ENCODE measurements at places on chromosomes 5 and 9. TPM values are rescaled to one million over a fixed set of nuclear protein-coding genes. Genes with fewer than 3 reads are reported as not detected.

Gene WWC1
- total RNA-seq, result 70.1 TPM

Gene SLC34A3
- total RNA-seq, result not detected

GRCh38 chr5:143113461-143113860 is 290.0 kb downstream of the NR3C1 start:
- DNase-seq, result no peak

DNA sequence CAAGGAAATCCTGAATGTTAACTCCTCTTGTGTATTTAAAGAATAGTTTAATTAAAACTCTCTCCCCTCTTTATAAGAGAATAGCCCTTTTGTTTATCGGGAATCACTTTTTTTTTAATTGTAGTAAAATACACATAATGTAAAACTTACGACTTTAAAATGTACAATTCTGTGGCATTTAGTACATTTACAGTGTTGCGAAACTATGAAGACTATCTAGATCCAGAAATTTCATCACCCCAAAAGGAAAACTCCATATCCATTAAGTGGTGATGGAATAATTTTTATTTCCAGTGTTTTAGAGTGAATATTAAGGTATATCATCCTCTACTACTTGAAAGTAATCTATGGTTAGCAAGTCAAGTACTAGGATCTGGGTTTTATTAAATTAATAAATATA is 36.8 kb downstream of the KDM3B start:
- no peak for DNase-seq

GRCh38 chr9:138073408-138073807 is 195.8 kb downstream of the CACNA1B start:
- no peak for DNase-seq

GRCh38 chr9:94872891-94873511 is 146.5 kb downstream of the AOPEP start:
- DNase-seq, result no peak

DNA sequence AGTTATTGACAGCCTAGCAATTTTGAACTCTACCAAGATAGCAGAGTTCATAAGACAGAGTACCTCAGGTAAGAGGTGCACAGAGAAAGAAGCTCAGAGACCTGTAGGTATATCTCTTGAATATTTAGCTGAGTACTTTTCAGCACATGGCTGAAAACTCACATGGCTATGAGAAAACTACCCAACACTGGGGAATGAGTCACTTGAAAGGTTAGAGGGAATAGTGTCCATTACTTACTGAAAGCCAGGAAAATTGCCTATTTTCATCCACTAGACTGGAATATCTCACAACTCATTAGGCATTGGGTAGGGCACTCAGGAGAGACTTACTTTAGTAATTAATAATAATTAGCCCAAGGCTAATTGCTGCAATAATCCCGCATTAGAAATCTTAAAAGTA is 8.3 kb downstream of the TSLP start:
- DNase-seq, result no peak

Gene MEGF10
- not detected for total RNA-seq

DNA sequence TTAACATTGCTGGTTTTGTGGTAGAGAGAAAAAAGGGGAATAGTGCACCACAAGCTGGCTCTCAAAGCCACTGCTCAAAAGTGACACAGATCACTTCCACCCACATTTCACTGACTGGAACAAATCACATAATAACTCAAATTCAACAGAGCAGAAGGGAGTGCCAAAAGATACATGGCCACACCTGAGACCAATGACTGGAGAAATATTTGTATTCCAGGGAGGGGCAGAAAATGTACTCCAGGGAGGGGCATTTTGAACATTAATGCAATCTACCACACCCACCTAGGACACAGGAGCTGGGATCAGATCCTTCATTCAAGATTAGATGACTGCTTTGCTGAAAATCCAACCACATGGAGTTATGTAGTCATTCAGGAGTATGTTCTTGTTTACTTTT is 44.8 kb upstream of the ALDOB start:
- DNase-seq, result no peak

DNA sequence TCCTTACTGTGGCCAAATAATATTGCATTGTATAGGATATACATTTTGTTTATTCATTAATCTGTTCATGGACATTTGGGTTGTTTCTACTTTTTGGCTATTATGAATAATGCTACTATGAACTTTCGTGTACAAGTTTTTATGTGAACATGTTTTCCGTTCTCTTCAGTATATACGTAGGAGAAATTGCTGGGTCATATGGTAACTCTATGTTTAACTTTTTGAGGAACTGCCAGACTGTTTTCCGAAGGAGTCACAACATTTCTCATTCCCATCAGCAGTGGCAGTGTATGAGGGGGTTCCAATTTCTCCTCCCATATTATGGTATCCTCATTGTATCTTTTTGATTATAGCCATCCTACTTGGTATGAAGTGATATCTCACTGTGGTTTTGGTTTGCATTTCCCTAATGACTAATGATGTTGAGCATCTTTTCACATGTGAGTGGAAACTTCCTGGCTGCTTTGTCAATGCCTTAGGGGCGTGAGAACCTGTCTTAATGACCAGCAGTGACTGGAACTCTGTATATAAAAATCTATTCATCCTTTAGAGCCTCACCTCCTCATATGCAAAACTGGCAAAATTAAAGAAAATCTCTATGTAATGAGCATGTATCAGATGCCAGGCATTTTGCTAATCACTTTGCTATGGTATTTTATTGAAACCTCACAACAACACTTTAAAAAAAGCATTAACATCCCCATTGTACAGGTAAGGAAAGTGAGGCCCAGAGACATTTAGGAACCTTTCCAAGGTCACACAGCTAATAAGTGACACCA is 47.8 kb upstream of the TGFBR1 start:
- no peak for DNase-seq

DNA sequence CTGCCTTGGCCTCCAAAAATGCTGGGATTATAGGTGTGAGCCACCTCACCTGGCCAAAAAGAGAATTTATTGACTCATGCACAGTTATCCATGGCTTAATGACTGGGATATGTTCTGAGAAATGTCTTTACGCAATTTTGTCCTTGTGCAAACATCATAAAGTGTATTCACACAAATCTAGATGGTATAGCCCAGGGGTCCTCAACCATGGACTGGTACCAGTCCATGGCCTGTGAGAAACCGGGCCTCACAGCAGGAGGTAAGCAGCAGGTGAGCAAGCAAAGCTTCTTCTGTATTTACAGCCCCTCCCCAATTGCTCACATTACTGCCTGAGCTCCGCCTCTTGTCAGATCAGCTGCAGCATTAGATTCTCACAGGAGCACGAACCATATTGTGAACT is 12.4 kb upstream of the SIL1 start:
- DNase-seq, result no peak

- DNase-seq, result no peak
These were observed 699.9 kb downstream of the MTRR start for GRCh38 chr5:8568858-8569257.

DNA sequence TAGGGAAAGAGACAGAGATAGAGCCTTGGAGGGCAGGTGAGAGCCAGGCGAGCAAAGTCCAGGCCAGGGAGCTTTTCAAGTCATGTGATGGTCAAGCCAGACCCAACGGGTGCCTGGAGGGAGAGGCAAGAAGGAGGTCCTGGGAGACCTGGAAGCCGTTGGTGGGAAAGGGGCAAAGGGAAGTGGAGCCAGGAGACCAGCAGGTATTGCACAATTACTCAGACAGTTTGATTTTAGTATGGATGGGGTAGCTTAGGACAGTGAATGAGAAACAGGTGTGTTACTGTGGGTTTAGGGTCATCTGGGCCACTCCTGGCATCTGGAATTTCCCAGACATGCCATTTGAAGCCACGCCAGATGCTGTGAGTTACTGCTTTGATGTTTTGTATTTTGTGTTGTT is 5.1 kb downstream of the SECISBP2 start:
- no peak for DNase-seq

GRCh38 chr9:128802482-128802881 is 15.4 kb downstream of the TBC1D13 start:
- no peak for DNase-seq

DNA sequence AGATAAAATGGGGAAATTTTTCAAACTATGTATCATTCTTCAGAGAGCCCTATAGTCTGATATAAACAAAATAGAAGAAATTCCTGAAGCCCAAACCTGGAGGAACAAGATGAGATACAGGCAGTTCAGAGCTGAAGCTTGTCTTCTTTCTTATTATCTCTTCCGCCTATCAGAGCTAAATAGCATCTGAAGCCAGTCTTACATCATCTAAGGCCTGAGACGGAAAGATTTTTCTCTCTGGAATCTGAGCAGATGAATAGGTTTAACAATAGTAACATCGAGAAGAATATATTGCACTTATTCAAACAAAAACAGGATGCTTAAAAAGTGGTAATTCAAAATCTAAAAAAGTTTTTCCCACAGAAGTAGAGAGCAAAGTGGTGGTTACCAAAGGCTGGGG is 59.8 kb downstream of the LPAR1 start:
- no peak for DNase-seq

Gene PCDHA9
- total RNA-seq, result not detected

DNA sequence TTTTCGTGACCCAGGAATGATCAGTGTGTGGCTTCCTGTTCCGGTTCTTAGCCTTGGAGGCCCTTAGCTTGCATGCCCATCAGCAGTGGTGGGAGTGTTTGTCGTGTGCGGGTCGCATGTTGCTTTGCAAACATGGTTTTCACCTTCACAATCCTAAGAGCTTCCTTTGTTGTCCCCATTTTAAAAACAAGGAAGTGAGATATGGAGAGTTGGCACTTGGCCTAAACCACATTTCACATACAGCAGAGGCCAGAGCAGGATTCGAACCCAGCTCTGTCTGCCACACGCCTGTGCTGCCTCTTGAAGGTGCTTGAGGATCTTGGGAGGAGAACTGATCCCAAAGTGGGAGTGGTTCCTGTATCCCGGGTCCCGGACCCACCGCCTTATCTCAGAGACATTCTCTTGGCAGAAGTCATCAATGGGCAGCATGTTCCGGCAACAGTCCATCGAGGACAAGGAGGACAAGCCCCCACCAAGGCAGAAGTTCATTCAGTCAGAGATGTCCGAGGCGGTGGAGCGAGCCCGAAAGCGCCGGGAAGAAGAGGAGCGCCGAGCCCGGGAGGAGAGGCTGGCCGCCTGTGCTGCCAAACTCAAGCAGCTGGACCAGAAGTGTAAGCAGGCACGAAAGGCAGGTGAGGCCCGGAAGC is 38.2 kb upstream of the POMT1 start:
- no peak for DNase-seq

- no peak for DNase-seq
These were observed 81.7 kb downstream of the DCP2 start for GRCh38 chr5:113058269-113058668.

GRCh38 chr5:160353379-160353778 is 17.0 kb downstream of the C1QTNF2 start:
- no peak for DNase-seq

- no peak for DNase-seq
These were observed 180.2 kb downstream of the YTHDC2 start for GRCh38 chr5:113693701-113694100.

DNA sequence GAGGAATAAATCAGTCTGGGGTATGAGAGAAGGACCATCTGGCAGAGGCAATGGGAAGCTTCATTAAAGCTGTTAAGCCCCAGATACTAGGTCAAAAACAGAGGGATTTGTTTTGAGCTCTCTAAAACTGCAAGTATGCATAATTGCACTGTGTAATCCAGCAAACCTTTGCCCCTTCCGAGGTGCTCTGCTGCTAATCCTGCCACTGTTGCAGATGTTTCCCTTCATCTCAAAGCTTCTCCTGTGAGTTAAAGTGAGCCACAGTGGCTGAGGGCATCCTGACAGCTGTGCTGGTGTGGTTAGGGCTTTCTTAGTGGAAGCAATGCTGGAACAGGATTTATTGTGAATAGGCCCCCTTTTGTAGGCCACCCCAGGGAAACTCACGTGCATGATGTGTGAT is 160.3 kb upstream of the TRPC7 start:
- no peak for DNase-seq

Gene PCDHGA12
- total RNA-seq, result 0.37 TPM

- DNase-seq, result no peak
These were observed 504.6 kb upstream of the BRINP1 start for GRCh38 chr9:119873877-119874276.

DNA sequence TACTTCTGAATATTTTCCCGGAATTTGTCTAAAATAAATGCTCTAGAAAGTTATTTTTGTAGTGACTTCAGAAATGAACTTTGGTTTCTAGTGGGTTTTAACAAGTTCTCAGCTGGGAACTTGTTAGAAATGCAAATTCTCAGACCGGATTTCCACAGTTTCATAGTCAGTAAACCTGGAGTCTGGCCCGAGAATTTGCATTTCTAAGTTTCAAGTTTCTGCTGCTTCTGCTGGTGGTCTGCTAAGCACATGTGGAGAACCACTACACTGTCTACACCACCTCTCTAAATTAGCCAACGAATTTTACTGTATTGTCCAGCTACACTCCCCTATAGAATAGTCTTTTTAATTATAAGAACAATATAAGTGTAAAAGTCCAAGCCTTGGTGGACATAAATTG is 208.0 kb downstream of the CHSY3 start:
- DNase-seq, result no peak

Gene PANK3
- 18.8 TPM for total RNA-seq

Gene NMUR2
- total RNA-seq, result 20.6 TPM

- no peak for DNase-seq
These were observed 202.4 kb downstream of the GLIS3 start for GRCh38 chr9:4097515-4097914.

DNA sequence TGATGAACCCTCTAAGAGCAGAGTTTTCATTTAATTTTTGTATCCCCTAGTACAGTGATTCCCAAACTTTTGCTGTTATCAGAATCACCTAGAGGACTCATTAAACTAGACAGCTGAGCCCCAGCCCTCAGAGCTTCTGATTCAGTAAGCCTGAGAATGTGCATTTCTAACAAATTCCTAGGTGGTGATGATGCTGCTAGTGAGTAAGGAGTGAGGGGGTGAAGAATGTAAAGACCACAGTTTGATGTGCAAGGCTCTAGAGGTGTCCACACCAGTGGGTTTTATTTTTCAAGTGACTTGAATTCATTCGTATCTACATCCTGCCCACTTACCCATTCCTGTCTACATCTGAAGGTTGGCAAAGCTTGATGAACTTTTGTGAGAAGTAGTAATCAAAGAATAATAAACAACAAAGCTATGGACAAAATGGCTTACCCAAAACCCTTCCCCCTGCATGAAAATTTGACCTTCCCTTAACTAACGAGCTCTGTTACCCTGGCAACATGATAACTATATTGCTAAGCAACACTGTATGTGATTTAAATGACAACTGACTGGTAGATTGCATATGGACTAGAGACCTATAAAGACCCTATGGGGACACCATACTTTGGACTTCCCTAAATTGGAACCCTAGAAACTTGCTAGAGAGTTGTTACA is 35.2 kb downstream of the DTWD2 start:
- DNase-seq, result no peak

Gene PCDHA1
- total RNA-seq, result not detected

DNA sequence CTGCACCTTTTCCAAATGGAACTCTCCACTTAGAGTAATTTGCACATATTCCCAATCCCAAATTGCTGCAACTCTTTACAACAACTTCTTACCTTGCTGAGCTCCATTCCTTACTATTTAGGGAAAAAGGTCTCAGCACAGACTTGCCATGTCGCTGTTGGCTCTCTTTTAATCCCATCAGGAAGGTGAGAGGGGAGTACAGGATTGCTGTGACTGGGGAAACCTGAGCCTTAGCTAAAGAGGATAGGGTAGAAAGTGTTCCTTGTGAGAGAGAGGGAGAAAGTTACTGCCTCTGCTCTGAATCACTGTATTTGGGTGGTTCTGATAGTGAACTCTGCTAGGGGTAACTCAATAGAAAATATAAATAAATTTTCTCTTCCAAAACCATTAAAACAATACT is 43.7 kb upstream of the GABRA1 start:
- no peak for DNase-seq
